Astrocyte of the hippocampus (primary cell): ENCODE measurements at places on chromosomes 4 and X.

DNA sequence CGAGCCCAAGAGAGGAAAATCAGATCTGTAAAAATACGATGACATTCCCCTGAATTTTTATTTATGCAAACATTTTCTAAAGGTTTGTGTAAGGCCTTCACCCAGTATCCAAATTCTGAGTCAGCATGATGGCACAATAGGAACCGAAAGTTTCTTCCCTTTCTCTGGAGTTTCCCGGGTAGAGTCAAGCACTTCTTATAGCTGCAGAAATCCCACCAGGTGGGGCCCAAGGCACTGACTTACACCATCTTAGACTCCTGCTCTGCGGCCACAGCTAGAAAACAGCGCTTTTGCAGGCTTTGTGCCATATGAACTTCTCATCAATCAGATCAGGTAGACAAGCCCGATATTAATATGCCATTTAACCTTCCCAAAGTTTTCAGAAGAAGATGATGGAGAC lies 13.4 kb downstream of the LEF1 start:
- DNase-seq = peak; percentile 64

DNA sequence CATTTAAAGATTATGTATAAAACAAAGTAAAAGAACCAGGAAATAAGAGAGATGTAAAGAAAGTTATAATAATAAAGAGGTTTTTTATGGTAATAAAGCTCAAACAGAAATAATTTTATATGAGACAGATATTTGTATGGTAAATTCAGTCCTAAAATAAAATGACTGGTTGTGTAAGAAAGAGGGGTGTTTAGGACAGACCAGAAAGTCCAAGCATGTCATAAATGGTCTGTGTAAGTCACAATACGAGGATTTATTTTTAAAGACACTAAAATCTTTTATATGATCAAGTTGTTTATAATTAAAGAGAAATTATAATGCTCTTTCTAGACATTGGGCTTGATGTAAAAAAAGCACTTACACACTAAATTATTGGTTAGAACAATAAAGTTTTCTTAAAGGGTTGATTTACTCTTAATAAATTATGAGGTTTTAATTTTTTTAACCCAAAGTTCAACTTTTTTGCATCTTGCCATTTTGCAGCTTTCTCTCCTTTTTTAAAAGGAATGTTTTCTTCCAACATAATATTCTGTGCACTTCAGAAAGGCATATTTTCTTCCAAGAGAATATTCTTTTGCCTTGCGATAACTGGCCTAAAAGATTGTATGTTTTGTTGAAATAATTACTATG lies 61.9 kb upstream of the TCEAL2 start:
- no peak for DNase-seq

DNA sequence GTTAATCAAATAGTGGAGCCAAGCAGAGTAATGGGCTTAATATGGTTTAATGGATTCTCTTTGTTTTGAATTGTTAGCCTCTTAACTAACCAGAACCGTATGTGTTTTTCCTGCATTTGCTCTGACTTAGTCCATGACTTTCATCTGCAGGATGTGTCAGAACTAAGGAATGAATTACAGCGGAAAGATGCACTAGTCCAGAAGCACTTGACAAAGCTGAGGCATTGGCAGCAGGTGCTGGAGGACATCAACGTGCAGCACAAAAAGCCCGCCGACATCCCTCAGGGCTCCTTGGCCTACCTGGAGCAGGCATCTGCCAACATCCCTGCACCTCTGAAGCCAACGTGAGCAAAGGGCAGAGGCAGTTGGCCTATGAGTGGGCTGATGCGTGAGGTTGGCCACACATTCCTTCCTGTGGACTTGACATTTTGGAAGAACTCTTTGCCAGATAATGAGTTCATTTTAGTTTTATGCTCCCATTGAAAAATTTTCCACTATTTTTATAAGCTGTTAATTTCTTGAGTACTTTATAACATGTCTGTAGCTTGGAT lies 9.1 kb downstream of the MED28 start:
- DNase-seq = no peak

- no peak for DNase-seq
Measured at GRCh38 chr4:39054497-39054896, 7.5 kb upstream of the KLHL5 start.

DNA sequence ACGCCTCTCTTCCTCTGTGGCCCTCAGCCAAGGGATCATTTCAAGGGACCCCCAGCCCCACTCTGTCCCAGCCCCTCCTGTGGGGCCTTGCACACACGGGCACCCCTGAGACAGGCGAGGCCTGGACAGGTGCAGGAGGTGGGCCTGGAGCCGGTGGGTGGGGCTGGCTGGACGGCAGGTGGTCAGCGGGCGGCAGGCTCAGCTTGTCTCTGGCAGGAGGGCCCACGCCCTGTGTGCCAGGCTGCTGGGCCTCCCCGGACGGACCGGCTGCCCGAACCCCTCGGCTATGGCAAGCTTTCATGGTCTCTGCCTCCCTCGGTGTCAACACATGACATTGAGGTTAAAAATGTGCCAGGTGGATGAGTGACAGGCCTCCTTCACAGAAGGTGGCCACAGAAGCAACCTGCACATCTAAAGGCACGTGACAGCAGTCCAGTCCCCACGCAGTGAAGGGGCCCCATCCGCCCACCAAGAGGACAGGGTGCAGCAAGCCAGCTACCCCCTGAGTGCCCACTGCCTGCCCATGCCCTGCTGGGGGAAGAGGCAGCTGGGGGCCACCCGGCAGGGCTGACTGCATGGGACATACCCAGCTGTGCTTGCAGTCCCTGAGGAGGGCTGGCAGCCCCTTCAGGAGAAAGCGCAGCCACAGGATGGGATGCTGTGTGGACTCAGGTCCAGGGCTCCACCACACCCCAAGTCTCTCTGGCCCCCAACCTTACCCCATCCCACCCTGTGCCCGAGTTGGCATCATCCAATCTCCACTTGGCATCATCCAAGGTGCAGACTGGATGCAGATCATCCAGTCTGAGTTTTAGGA lies 109.3 kb downstream of the FAM53A start:
- no peak for DNase-seq

DNA sequence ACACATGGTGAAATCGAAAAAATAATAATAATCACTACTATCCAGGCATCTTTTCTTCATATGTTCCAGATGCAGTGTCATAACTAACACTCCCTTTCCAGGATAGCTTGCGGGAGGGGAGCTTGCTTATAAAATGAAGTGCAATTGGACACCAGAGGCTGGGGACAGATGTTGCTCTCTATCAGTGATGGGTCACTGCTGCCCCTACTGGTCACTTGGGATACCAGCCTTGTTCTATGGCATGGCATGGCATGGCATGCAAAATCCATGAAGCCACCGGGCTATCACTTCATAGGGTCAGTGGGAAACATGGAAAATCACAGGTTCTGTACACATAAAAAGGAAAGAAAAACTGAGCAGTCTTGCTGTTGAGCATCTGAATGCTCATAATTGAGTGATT lies 168.1 kb downstream of the GLRA2 start:
- no peak for DNase-seq

GRCh38 chrX:47145395-47146120 lies 537 bp downstream of the RBM10 start:
- peak; percentile 23 for DNase-seq

DNA sequence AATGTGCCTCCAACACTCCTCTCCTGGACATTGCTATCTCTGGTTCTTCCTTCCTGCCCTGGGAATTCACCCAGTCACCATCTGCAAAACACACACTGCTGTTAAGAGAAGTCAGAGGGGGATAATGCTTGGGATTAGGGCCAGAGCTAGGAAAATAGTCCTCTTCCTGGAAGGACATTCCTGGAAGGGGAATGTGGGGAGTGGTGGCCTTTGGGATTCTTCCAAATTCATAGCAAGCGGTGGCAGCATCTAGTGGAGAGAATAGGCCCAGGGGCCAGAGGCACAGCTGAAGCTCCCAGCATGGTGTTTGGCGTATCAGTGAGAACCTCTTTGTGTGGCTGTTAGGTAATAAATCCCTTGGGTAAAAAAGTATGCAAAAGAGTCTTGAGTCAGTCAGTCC lies 34.3 kb downstream of the SHROOM4 start:
- DNase-seq = no peak

DNA sequence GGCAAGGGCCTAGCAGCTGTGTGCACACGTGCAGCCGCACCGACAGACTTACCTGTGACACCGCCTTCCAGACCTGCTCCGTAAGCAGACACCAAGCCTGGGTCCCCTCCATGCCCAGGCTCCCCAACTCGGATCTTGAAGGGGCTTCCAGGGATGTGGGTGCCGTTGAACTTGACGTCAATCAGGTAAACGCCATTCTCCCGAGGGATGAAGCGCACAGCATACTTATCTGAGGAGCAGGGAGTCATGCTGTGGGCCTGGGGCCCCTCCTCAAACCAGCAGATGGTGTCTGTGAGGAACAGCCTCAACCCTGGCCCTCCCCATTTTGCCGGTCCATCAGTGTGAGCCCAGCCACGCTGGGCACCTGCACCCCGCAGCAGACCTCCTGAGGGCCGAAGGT lies 24.5 kb downstream of the FLNA start:
- DNase-seq = no peak

GRCh38 chr4:51830156-51830720 lies 12.7 kb upstream of the DCUN1D4 start:
- no peak for DNase-seq

- peak; percentile 65 for DNase-seq
Measured at GRCh38 chr4:71009890-71010588, 16.6 kb downstream of the DCK start.

DNA sequence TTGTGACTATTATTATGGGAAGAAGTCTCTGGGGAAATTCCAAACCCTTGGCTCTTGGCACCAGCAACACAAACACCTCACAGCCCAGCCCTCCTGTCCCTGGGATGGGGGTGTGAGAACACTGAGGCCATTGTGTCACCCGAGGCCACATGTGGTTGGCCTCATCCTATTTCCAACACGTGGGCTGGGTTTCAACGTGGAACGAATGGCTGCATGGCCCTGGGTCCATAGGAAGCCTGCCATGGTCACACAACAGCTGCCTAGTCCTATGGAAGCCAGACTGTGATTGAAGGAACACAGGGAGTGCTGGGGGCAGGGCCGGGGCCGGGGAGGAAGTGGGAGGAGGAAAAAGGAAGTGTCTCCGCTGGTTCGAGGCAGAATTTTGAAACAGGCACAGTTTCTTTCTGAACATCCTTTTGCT lies 10.0 kb downstream of the CLCN4 start:
- no peak for DNase-seq

DNA sequence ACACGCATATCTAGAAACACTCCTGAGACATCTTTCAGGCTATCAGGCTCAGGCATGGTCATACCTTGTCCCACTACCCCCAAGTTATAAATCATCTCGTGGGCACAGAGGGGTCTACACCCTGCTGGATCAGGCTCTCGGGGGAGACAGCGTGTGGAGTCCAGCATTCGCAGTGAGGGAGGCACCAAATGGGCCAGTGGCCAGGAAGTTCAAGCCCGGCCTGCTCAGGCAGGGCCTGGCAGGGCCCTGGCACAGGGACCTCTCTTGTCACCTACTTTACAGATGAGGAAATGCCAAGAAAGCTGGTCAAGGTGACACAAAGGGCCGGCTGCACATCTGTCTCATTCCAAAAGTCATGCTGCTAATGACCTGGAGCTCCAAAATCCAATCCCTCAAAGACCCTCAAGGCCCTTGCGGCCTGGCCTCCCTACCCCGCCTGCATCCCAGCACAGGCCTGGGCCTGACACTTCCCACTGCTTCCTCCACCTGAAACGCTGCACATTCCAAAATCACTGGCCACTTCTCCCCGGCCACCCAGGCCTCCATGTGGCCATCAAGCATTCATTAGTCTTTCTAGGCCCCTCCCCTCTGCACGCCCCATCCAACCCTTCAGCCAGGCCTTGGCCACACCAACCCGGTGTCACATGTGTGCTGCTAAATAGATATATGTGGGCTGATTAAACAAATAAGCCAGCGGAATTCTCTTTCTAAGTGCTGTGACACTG lies 35.6 kb downstream of the ACOX3 start:
- DNase-seq = no peak

DNA sequence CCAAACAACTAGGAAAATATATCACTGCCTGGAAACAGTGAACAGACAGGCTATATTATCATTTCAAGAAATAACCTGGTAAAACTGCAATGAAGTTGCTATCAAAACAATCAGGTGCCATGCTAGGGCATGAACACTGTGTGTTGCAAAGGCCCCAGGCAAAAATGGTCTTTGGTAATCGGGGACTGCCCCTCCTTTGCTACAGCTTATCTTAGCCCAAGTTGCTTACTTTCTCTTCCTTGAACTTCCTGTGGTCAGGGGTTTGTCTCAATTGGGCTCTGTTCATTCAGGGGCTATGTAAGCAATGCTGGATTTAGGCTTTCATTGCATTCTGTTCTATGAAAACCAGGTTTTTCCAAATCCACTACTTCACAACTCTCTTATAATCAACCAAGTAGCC lies 30.4 kb downstream of the SCML1 start:
- DNase-seq = no peak

GRCh38 chr4:137180349-137180748 lies 351.9 kb downstream of the PCDH18 start:
- DNase-seq = no peak

GRCh38 chrX:40950546-40950945 lies 134.7 kb upstream of the USP9X start:
- DNase-seq = no peak

DNA sequence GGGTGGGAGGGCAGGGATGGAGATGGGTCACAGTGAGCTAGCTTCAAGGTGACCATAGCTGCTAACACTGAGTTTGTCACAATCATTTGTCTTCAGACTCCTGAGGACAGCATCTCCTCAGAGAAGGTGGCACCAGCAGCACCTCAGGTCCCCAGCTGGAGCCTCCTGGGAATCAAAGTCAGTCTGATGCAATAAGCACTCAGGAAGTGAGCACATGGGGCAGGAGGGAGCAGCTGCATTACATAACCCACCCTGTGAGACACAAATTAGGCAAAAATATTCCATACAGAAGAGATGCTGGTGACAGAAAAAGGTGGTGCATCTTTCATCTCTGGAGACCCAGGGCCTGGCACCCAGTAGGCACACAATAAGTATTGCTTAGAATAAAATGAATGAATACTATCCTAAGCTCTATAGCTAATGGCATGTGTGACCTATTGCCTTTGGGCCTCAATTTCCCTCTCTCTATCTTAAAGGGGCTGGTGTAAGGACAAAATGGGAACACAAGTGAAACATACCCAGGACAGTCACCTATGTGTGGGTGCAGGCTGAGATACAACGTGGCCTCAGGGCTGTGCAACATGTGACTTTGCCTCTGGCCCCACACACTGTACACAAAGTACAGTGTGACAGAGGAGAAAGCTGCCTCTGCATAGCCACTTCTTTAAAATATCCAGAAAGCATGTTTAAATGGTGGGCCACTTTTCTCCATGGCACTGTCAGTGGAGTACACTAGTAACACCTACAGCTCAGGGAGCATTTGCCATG lies 37.1 kb downstream of the SLC39A8 start:
- DNase-seq = no peak

DNA sequence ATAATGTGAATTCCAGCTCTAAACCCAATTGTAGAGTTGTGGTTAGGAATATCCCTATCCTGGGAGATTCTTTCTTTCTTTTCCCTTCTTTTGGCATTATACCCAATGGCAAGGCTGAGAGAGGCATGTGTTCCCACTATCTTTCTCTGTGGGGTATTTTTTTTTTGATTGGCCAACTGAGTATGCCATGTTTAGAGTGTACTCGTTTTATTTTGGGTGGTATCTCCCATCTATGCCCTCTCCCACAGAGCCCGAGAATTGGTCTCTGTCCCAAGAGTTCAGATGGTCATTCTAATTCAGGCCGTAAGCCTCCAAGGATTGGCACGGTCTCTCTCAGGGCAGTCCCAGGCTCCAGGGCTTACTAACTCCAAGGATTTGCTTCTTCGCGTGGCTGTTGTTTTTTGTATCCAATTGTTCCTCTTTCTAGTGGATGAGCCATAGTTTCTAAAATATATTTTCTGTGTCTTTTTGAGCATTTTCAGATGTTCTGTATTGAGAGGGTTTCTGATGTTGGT lies 198.8 kb downstream of the SLC4A4 start:
- no peak for DNase-seq

- no peak for DNase-seq
Measured at GRCh38 chr4:121824950-121825349, 1.3 kb upstream of the CCNA2 start.
